Stimulated activated CD8-positive, alpha-beta memory T cell treated with anti-CD3 and anti-CD28 coated beads, Interleukin-2, amount 100 ng/mL, for 48 hours (primary cell): ENCODE measurements at places on chromosomes 2 and 18.
A peak's percentile ranks its signal among the peaks of the same experiment; 100 is the strongest.

GRCh38 chr2:240224676-240225075, 84.2 kb upstream of the OTOS start:
- no peak for DNase-seq

DNA sequence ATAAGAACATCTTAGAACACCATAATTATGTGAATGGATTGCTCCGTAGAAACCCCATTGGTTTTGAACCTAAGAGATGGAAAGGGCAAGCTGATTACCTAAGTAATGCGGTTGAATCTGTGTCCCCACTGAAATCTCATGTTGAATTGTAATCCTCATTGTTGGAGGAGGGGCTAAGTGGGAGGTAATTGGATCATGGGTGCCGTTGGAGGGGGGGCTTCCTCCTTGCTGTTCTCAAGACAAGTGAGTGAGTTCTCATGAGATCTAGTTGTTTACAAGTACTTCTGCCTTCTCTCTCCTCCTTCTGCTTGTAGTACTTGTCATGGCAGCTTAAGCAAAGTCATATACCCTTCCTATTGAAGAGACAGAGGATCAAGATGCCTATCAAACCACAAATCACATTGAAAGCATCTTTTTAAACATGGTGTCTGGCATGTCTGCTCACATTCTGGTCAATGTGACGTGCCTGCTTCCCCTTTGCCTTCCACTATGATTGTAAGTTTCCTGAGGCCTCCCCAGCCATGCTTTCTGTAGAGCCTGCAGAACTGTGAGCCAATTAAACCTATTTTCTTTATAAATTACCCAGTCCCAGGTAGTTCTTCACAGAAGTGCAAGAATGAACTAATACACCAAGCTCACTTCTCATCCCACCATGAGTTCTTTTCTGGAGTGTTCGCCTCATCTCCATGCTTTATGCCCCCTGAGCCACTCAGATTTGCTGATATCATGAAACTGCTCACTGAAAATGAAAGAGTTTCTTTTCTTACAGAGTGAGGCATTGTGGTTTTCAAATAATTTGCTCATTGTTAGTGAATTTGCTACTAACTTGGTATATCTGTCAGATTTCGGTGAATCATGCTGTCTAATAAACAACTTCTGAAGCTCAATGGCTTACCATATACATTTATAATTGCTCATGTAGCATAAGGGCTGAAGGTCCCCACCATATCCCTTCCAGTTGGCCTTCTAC, 23.6 kb downstream of the KCNE4 start:
- DNase-seq = no peak

DNA sequence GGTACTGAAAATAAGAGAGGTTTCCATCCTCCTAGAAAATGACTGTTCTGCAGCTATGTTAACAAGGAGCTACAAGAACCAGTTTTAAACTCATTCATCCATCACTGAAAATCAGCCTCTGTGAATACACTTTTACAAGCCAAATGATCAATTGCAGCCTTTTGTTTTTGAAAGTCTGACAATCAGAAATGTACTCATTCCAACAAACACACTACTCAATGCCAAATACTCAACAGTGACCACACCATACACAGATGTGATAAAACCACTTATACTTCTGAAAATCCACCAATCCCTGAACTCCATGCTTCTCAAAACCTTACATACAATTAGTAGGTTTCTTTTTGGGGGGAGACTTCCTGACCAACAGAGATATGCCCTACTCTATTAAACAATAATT, 663.9 kb upstream of the CHAC2 start:
- DNase-seq = no peak

DNA sequence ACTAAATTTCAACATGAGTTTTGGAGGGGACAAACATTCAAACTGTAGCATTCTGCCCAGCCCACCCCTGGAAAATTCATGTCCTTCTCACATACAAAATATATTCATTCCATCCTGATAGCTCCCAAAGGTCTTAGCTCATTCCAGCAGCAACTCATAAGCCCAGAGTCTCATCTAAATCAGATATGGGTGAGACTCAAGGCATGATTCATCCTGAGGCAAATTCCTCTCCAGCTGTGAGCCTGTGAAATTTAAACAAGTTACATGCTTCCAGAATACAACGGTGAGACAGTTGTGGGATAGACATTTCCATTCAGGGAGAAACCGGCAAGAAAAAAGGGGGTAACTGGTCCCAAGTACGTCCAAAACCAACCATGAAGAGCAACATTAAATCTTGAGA, 43.5 kb upstream of the FAHD2A start:
- DNase-seq = no peak

- DNase-seq = peak; percentile 11
These were observed 202.1 kb upstream of the HS6ST1 start for GRCh38 chr2:128520791-128521190.

GRCh38 chr2:113697516-113697915, 58.9 kb downstream of the SLC35F5 start:
- no peak for DNase-seq

DNA sequence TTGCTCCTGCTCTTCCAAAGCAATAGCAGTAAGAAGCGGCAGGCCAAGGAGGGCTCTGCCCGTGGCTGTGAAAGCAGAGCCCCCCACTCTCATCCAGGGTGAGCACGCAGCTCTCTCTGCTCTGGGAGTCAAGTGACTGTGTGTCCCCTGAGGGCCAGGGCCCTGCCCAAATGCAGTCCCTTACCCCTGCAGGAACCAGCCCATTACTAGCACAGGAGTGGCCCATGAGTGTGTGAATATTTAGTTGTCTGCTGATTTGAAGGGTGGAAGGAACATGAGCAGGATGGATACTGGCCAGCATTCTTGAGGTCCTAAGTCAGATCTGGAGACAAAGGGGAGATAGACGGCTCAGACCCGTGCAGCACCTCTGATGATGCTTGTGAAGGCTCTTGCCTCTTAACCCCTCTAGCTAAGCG, 69.7 kb upstream of the FOSL2 start:
- DNase-seq = no peak

- DNase-seq = no peak
These were observed 126.7 kb downstream of the GALNT14 start for GRCh38 chr2:31011587-31011986.

GRCh38 chr2:219483451-219484342, 15.0 kb upstream of the GMPPA start:
- DNase-seq = no peak

DNA sequence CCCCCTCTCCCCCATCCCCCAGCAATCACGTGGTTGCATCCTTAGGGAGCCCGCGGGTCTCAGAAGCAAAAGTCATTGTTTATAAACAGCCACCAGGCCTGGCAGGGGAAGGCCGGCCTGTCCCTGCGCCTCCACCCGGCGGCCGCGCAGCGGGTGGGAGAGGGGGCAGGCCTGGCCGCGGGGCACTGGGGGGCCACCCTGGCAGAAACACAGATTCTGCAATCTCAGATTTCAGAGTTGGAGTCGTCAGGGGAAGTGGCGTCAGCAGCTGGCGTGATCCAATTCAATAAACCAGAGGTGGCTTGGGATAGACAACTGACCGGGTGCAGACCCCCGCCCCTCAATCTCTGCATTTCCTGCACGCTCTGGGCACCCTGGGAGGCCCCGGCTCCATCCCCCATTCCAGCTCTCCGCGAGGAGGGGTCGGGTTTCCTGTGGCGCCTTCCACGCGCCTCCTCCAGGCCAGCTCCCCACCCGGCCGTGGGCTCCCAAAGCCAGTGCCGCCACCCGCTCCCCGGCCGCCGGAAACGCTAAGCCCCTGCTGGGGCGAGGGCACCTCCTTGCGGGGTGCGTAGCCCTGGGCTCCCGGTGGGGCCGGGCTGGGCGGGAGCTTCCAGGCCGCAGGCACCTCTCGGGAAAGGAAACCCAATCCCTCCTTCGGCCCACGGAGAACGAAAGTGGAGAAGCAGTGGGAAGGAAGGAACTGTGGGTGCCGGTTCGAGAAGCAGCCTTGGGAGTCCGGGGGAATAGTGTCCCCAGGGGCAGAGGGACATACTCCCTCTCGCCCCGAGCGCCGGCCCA, 1.1 kb downstream of the BIN1 start:
- no peak for DNase-seq

GRCh38 chr2:241835611-241836010, 23.1 kb downstream of the PDCD1 start:
- DNase-seq = no peak

- DNase-seq = no peak
These were observed 601.1 kb downstream of the ARHGAP15 start for GRCh38 chr2:143730155-143730952.

DNA sequence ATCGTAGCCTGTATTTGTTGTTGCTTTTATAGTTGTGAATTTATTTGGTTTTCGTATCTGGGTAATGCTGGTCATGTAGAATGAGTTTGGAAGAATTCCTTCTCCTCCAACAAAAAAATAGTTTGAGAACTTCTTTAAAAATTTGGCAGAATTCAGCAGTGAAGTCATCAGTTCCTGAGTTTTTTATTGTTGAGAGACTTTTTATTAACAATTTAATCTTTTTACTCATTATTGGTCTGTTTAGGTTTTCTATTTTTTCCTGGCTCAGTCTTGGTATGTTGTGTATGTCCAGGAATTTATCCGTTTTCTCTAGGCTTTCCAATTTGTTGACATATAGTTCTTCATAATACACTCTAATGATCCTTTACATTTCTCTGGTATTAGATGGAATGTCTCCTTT, 1613.3 kb upstream of the PIK3C3 start:
- no peak for DNase-seq

DNA sequence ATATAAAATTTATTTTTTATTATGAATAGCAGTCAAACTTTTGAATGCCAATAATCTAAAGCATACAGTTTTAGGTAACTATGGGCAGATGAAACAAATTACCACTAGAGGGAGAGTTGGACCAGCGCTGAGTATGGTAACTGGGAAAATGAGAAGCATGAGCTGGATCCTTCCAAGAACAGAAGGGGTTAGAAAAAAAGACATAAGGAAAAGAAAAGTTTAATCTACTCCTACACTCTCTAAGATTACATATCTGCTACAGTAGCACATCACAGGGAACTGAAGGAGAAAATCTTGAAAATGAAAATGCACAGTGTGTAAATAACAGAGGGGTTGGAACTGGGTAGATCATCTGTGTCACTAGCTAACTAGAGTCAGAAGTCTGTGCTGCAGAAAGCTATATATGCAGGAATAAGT, 15.5 kb downstream of the REG3G start:
- DNase-seq = no peak
